ENCODE measurements at places on chromosomes 1 and 21.

GRCh38 chr1:23568608-23569383 lies 9.5 kb upstream of the ID3 start:
- no peak for DNase-seq

DNA sequence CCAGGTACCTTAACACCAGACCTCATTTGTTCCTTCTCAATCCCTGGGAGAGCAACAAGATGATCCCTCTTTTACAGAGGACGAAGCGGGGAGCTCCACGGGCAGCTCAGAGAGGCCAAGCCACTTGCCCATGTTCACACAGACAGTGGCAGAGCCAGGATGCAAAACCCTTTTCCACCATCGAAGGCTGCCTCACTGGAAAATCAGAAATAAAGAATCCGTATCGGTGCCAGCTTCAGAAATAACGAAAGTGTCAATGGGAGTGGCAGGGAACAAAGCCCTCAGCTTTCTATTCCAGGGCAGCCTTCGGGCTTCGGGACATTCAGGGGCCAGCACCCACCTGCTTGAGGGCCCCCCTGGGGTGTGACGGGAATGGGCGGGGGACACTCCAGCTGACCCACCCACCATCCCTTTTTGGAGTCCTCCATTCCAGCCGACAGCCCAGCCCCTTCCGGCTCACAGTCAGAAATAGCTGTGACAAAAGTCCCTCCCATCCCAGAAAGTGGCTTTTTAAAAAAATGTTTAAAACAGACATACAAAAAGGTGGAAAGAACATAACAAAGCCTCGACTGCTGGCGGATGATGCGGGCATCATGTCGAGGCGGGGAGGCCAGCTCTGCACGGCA lies 6.0 kb downstream of the IFFO2 start:
- DNase-seq: no peak

DNA sequence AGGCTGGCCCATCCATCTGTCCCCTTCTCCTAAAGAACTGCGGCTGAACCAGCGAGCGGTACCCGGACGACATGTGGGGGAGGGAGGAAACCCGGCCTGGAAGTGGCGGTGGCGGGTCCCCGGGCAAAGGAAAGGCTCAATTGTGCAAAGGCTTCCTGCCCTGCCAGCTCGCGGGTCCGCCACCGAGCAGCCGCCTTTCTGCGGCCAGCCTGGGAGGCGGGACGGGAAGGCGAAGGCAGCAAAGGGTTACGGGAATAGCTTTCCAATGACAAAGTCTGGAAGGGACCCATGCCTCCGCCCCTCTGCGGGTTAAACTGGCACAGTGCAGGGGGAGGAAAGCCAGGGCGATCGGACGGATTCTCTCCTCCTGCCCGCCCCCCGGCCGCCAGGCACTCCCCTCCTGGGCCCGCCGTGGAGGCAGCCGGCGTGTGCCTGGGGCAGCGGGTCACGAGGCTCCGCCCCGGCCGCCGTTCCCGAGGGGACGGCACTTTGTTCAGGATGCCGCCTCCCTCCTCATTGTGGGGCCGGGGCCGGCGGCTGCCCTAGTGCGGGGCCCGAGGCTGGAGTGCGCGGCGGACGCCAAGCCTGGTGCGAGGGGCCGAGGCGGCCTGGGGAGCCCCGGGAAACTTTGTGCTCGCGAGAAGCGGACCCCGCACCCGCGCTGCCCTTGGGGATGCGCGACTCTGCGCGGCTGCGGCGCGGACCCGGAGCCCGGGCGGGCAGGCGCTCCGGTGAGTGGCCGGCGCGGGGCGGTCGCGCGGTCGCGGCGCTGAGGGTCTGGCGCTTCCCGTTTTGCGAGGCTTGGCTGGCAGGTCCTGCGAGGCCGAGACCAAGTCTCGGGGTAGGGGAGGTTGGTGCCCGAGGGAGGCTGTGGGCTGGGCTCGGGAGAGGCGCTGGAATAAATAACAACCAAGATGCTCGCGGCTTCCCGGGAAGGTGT lies at the start of gene NAV1:
TSS of gene NAV1 (plus strand) at position 516 of the 940 bp plus-strand sequence. CDS start 83,758 bp downstream, outside the sequence.
- DNase-seq: peak; percentile 92

GRCh38 chr1:49052102-49052501 lies 275.4 kb upstream of the BEND5 start:
- no peak for DNase-seq

GRCh38 chr1:201251851-201252430 lies 31.4 kb upstream of the PKP1 start:
- no peak for DNase-seq

DNA sequence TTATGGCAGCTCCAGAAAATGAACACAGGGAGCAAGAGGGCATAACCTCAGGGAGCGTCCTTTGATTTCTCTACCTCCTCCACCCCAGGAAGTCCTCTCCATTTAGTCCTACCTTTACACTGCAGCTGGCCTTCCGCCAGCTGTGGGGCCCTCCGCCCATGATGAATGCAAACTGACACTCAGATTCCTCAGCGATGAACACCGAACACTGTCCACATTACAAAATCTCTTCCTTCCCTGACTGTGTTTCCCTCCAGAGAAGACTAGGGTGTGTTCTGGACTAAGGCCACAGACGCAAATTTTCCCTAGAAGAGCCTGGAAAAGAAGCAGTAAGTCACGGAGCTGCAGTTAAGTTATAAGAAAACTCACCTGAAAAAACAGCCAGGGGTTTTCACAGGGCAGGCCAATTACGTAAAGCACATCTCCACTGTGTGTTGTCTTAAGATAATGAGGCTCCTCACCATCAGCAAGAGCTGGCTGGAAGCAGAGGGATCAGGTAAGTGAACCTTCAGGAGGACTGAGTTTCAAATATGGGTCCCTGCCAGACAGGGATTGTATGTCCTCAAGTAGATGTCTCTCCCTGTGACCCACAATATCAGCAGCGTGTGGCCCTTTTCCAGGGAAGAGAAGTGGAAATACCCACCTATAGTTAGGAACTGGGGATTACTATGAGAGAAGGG lies 46.3 kb upstream of the ATP1B1 start:
- no peak for DNase-seq

DNA sequence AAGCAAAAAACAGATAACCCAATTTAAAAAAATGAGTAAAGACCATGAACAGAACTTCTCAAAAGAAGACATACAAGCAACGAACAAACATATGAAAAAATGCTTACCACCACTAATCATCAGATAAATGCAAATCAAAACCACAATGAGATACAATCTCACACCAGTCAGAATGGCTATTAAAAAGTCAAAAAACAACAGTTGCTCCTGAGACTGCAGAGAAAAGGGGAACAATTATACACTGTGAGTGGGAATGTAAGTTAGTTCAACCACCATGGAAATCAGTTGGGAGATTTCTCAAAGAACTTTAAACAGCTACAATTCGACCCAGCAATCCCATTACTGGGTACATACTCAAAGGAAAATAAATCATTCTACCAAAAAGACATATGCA lies 131.6 kb downstream of the PTGER3 start:
- DNase-seq: no peak

GRCh38 chr21:46152927-46153246 lies 2.5 kb downstream of the FTCD start:
- no peak for DNase-seq

GRCh38 chr1:15224259-15224869 lies 22.7 kb upstream of the FHAD1 start:
- no peak for DNase-seq

- no peak for DNase-seq
Measured at GRCh38 chr1:204923201-204923600, 52.5 kb downstream of the NFASC start.

- DNase-seq: no peak
Measured at GRCh38 chr1:173210716-173211231, 3.6 kb upstream of the TNFSF4 start.

GRCh38 chr1:52668711-52669110 lies 29.4 kb downstream of the COA7 start:
- no peak for DNase-seq

GRCh38 chr1:34125721-34126380 lies 39.2 kb downstream of the CSMD2 start:
- DNase-seq: no peak

- no peak for DNase-seq
Measured at GRCh38 chr1:96579636-96580035, 141.9 kb upstream of the PTBP2 start.

- DNase-seq: no peak
Measured at GRCh38 chr1:89681045-89681729, 48.3 kb downstream of the LRRC8C start.

GRCh38 chr1:40887652-40888051 lies 25.5 kb upstream of the CITED4 start:
- DNase-seq: no peak

DNA sequence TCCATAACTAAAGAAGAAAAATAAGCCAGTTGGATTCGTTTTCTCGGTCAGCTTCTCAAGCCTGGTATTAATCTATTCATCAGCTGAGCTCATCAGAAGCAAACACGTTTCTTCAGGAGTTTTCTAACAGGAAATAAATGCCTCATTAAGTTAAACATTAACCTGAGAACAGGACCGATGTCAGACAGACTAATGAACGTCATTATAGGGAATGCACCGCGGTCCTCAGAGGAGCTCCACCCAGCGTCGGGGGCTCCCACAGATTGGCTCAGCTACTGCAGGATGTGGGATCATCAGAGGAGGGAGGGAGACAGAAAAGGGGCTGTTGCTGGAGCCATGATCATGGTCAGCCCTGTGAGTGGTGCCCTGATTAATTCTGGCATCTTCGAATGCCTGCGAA lies 615.4 kb downstream of the PTPRU start:
- DNase-seq: no peak

DNA sequence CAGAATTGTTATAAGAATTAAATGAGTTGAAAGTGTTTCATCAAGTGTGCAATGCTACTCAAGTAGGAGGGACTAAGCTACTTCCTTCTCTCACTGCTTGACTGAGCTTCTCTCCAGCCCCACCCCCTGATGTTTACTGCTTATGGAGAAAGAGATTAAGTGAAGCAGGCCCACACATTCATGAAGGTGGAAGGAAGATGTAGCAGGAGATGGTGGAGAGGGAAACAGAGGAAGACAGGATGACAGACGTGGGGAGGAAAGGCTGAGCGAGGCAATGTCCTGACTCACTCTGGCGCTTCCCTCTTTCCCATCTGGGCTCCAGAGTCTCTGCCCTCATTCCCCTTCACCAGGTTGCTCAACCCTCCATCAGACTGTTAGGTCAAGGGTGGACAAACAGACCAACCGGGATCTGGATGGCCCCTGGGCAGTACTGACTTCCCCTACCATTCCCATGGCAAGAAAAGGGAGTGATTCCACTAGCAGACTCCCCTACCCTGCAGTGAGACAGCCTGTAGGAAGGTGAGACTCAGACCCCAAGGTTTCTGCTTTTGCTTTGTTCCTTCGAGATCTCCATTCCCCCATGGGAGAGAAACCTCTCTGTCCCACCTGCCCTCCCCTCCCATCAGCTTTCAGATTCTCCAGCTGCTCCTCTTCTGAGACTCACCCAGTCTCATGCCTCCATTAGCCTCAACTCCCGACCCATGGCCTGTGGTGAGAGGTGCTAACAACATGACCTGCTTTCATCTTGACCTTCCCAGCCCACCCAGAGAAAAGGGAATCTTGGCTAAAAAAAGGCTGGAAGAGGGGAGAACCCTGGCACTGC lies 3.1 kb upstream of the ARHGEF2 start:
- no peak for DNase-seq

GRCh38 chr1:240942901-240943300 lies 330.9 kb upstream of the GREM2 start:
- no peak for DNase-seq

DNA sequence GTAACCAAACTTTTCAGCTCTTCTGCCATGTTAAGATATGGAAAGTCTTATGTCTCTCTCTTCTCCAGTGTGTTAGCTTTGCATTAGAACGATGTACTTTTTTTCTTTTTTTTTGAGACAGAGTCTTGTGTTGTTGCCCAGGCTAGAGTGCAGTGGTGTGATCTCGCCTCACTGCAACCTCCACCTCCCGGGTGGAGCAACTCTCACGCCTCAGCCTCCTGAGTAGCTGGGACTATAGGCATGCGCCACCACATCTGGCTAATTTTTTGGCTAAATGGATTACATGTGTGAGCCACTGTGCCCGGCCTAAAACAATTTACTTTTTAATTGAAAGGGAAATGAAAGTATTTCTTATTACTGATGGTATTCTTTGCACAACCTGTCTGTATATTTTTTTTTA lies 35.8 kb downstream of the SPEN start:
- DNase-seq: no peak

DNA sequence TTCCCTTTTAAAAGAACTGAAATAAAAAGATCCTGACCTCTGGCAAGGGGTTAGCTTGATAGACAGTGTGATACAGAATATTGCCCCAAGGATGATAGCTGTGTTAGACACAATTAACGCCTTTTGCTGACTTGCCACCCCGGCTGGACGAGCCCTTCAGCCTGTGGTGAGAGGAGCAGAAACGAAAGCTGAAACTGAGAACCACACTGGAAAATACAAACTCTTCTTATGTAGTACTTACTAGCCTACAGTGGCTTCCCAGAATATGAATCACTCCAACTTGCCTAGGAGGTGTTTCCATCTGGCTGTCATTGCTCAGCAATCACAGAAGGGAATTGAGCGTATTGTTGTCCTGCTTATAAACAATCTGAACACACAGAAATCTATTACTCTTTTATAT lies 22.9 kb downstream of the SAMSN1 start:
- no peak for DNase-seq

GRCh38 chr21:34693192-34693810 lies 24.5 kb downstream of the CLIC6 start:
- DNase-seq: peak; percentile 21

- no peak for DNase-seq
Measured at GRCh38 chr1:93016171-93016570, 54.9 kb upstream of the DIPK1A start.

GRCh38 chr1:30242722-30243457 lies 480.5 kb downstream of the MATN1 start:
- DNase-seq: no peak

- DNase-seq: no peak
Measured at GRCh38 chr1:211813590-211813989, 17.0 kb downstream of the LPGAT1 start.

- DNase-seq: no peak
Measured at GRCh38 chr1:65483993-65484754, 63.7 kb downstream of the LEPR start.

DNA sequence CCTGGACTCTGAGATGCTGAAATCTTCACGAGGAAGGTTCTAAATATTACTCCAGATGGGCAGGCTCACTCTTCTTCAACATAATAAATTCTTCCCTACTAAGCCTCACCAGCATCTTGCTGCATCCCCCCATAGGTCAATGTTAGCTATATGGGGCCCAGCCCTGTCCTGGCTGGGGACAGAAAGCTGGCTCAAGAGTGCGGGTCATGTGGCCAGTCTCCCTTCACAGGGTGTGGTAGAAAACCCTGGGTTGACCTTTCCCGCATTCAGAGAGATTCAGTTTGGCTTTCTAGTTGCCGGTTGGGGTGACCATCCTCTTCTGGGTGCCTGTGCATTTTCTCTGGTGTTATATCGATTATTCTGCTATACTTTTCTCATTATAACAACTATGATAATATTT lies 19.8 kb upstream of the KPRP start:
- DNase-seq: no peak

GRCh38 chr1:34212673-34213072 lies 36.0 kb downstream of the C1orf94 start:
- DNase-seq: no peak

DNA sequence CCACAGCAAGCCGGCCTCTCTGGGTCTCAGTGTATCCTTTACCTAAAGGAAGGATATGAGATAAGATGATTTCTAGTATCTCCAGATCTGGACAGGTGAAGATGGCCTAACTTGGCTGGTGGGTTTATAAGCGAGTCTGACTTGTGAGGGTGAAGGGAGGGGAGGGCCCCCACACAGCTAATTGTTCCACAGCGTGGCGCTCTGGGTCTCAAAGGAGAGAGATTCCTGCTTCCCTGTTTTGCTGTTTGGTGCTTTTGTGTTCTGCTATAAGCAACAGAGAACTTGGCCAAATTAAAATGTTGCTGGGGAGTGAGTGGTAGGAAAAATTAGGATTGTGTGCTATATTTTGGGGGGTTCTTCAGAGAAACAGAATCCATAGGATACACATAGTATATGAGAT lies 28.9 kb upstream of the NLRP3 start:
- no peak for DNase-seq

Data from posterior cingulate gyrus (tissue), 11 donors.